Stimulated activated CD8-positive, alpha-beta memory T cell treated with anti-CD3 and anti-CD28 coated beads, Interleukin-4, amount 100 ng/mL, for 4 hours (primary cell): ENCODE measurements at places on chromosomes 4 and X.

DNA sequence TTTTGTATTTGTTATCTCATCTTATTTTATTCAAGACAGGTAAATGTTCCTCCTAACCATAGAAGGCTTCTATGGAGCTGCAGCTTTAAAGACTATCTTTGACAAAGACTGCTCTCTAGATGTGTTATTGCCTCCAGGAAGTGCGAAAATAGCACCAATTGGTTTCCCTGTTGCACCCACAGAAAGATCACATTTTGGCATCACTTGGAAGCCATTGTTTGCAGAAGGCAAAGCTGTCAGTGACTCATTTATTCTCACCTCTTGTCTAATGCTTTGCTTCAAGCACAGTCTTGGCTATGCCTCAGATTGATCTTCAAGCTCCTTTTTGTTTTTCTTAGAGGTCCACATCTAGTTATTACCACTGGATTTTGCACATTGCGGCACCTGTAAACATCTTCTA lies 150.3 kb downstream of the PCDH7 start:
- no peak for DNase-seq

GRCh38 chrX:107710617-107711391 lies 64.8 kb downstream of the TSC22D3 start:
- no peak for DNase-seq

GRCh38 chr4:40453912-40454311 lies 118.8 kb downstream of the CHRNA9 start:
- DNase-seq = no peak

DNA sequence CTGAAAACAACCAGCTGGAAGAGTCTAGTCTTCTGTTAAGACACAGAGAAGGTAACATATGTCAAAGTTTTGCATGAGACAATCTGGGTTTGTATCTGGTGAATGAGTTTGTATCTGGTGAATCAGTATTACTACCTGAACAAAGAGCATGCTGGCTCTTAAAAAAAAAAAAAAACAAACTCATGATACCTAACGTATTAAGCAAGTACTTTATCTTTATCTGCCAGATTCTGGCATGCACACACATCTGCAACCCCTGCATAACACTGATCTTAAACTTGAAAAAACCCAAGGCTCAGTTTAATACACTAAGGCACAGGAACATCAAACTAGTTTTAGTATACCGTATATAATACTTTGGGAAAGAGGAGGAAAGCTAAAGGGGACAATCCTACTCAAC lies 5.8 kb downstream of the YTHDC1 start:
- no peak for DNase-seq

GRCh38 chrX:122418758-122419157 lies 765.3 kb upstream of the GRIA3 start:
- DNase-seq = no peak

DNA sequence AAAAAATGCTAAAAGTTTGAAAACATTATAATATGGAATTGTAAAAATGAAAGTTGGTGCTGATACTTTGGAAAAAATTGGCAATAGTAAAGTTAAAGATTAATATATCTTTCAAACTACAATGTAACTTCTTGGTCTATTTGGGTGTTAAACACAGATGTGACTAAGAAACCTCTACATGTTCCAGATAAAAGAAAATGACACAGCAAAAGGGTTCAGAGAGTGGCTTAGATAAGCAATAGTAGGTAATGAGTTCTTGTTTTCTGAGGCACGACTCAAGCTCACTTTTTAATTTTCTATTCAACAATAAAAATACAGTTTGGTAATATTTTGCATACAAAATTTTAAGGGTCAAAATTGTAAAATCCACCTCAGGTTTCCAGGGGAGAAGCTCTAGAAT lies 292.7 kb downstream of the GALNTL6 start:
- DNase-seq = no peak

DNA sequence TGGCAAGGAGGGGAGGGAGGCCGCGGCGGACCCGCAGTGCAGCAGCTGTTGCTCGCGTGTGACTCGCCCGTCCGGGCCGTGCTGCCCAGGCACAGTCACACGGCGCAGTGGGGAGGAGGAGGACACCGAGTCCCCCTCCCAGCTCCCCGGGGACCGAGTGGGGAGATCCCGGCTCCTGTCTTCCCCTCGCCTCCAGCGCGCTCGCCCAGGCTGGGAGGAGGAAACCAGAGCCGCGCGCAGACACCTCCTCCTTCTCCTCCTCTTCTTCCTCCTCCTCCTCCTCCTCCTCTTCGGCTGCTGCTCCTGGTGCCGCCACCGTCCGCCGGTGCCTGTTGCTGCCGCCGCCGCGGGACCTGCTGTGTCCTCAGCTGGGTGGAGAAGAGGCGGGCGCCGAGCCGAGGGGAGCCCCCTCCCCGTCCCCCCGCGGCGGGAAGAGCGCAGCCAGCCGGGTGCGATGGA lies at the start of gene TBC1D1:
Gene TBC1D1 (plus strand): TSS at position 284 of the 459 bp plus-strand sequence. CDS start 11,012 bp downstream, outside the sequence.
- DNase-seq = peak; percentile 9

DNA sequence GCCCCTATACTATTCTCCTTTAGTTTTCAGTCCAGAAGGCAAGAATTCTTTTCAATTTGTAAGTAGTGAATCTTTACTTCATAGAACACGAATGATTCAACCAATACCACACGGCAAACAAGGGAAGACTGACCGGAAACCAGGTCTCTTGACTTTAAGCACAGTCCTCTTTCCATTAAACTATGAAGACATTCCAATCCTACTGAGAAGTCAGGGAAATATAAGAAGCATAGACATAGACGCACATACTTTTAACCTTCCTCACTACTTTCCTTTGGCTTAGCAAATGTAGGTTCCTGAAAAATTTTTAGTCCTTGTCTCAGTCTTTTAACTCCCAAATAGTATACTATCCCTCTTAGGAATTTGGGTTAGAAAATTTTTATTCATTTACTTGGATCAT lies 9.1 kb downstream of the CHRDL1 start:
- DNase-seq = no peak

- DNase-seq = no peak
Measured at GRCh38 chr4:176833400-176834175, 40.9 kb upstream of the VEGFC start.

DNA sequence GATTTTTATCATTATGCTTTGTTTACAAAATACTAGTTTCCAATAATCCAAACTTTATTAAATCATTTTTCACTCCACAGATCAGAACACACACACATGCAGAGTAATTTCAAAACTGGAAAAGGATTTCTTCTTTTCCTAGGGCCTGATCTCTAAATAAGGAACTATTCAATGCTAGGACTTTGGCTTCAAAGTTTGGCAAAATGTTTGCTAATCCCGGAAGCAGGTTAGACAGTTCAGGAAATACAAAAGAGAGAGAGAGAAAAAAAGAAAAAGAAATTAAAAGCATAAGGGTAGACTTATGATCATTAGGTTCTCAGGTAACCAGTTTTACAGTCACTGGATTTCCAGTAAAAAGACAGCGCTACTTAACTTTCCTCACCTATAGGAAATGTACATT lies 211.0 kb downstream of the DCLK2 start:
- no peak for DNase-seq

- DNase-seq = no peak
Measured at GRCh38 chrX:2596045-2596444, 95.0 kb upstream of the CD99 start.

DNA sequence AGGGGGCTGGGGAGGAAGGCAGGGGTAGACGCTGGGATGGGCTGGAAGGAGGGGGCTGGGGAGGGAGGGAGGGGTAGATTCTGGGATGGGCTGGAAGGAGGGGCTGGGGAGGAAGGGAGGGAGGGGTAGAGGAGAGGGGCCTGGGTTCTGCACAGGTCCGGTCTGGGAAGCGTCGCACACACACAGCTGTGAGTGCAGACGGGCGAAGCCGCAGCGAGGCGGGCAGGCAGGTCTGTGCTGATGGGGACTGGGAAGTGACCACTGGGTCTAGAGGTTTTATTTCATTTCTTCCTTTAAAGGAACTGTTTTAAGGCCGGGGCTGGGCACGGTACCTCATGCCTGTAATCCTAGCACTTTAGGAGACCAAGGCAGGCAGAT lies 69.1 kb upstream of the MXD4 start:
- DNase-seq = no peak

GRCh38 chr4:168618577-168619265 lies 121.9 kb downstream of the PALLD start:
- DNase-seq = no peak

GRCh38 chr4:113766882-113767281 lies 5.3 kb upstream of the CAMK2D start:
- no peak for DNase-seq

DNA sequence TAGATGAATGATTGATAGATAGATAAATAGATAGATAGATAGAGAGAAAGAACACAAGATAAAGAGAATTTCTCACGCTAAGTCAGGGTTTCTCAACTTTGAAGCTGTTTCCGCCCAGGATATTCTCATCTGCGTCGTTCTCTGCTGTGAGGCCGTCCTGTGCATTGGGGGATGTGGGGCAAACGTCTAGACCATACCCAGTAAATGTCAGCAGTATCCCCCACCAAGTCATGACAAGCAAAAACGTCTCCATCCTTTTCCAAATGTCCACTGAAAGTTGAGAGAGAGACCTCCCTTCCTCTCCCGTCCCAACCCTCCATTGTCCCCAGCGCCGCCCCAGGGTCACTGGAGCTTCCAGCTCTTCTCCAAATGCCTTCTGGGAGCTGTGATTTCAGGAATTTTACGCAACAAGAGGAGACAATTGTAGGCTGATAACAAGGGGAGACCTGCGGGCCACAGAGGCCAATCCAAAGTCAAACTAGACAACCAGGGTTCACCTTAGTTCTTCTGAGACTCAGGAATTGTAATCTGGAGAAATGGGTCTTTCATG lies 8.9 kb upstream of the CRLF2 start:
- no peak for DNase-seq

GRCh38 chrX:37476571-37477170 lies 94.8 kb upstream of the LANCL3 start:
- DNase-seq = no peak

DNA sequence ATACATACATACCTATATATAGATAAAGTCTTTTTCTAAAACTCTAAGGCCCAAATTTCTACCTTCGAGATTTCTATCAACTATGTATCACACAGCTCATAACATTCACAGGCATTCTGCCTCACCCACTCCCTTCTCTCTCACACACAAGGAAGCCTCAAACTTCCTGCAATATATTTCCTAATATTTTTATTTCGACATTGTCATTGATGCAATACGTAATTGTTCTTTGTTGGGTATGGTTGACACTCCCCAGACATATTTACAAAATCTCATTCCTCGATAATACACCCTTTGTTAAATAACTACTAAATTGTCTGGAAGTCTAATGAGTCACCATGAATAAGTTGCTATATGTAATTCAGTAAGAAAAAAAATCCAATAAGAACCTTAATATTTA lies 143.5 kb downstream of the HNRNPD start:
- DNase-seq = no peak

GRCh38 chrX:23435575-23435974 lies 100.9 kb downstream of the PTCHD1 start:
- no peak for DNase-seq

DNA sequence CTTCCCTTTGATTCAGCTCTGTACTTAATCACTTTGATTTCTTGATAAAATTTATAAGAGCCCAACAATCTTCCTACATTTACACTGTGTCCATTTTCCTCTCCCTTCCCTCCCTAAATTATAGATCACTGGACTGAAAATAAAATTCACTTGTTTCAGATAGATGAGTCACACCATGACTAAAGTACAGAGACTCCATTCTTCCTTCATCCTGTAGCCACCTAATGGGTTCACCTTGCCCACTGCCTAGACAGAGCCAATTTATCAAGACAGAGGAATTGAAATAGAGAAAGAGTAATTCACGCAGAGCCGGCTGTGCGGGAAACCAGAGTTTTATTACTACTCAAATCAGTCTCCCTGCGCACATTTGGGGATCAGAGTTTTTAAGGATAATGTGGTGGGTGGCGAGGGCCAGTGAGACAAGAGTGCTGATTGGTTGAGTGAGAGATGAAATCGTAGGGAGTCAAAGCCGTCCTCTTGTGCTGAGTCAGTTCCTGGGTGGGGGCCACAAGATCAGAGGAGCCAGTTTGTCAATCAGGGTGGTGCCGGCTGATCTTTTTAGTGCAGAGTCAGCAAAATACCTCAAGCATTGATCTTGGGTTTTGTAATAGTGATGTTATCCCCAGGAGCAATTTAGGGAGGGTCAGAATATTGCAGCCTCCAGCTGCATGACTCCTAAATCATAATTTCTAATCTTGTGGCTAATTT lies 71.3 kb upstream of the MED14 start:
- no peak for DNase-seq

DNA sequence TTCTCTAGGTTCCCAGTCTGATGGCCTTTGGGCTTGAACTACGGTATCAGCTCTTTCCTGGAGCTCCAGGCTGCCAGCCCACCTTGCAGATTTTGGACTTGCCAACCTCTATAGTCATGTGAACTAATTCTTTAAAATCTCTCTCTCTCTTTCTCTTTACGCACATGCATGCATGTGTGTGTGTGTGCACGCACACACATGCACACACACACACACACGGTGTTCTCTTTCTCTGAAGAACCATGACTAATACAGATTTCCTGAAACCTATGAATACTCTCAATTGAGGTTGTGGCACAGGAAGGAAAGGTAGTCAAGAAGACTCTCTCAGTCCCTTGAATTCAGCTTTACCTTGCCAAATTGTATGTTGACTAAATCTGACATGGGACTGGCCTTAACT lies 6.2 kb upstream of the ZCCHC13 start:
- no peak for DNase-seq

DNA sequence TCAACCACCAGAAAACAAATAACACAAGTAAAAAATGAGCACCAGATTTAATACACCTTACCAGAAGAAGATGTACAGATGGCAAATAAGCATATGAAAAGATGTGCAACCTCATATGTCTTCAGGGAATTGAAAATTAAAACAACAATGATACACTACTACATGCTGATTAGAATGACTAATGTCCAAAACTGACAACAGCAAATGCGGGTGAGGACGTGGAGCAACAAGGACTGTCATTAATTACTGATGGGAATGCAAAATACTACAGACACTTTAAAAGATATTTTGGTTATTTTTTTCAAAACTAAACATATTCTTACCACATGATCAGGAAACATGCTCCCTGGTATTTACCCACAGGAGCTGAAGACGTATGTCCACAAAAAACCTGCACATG lies 140.3 kb downstream of the FRYL start:
- no peak for DNase-seq
